ENCODE measurements at places on chromosomes 6 and 20. TPM values are rescaled to one million over a fixed set of nuclear protein-coding genes. Genes with fewer than 3 reads are reported as not detected.

The TRIM31 gene
- total RNA-seq: not detected

The EMILIN3 gene
- not detected for total RNA-seq

The ATP6V1G2 gene
- 4.3 TPM for total RNA-seq

The ULBP3 gene
- 5.1 TPM for total RNA-seq

The CAGE1 gene
- total RNA-seq: 0.07 TPM

The BANF2 gene
- total RNA-seq: not detected

The ANKRD66 gene
- not detected for total RNA-seq

The TNFRSF6B gene
- 0.98 TPM for total RNA-seq

The HCK gene
- total RNA-seq: not detected

The SLC17A4 gene
- total RNA-seq: not detected

The ZKSCAN8 gene
- 23.0 TPM for total RNA-seq

The PMEPA1 gene
- 19.9 TPM for total RNA-seq

Data from smooth muscle cell of the pulmonary artery (primary cell).